ENCODE measurements at places on chromosomes 3 and 15. TPM values are rescaled to one million over a fixed set of nuclear protein-coding genes. Genes with fewer than 3 reads are reported as not detected.

DNA sequence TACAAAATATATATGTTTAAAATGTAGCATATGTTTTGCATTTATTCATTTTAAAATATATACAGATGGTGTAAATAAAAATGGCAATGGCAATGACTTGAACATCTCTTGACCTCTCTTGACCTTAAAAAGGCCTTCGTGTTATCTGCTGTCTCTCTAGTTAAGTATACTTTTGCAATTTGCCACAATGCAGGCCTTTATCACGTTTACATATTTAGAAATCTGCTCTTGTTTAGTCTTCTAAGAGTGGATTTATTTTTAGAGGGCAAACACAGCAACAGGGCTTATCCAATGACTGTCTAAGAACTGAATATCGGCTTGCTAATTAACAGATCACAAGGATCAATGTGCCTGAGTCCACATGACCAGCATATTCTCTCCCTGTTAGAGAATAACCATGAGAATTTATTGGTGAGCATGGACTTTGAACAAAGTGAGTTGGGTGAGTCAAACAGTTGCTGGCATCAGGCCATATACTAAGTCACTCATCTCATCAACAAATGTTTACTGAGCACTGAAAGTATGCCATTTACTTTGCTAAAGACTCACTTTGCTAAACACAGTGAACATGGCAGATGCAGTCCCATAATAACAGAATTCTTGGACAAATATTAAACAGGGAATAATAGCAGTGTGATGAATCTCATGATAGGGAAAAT lies 48.2 kb downstream of the MDFIC2 start:
- DNase-seq = peak; percentile 5

Gene TTLL13
- 0.20 TPM for polyA plus RNA-seq

Gene LSMEM2
- 0.33 TPM for polyA plus RNA-seq

DNA sequence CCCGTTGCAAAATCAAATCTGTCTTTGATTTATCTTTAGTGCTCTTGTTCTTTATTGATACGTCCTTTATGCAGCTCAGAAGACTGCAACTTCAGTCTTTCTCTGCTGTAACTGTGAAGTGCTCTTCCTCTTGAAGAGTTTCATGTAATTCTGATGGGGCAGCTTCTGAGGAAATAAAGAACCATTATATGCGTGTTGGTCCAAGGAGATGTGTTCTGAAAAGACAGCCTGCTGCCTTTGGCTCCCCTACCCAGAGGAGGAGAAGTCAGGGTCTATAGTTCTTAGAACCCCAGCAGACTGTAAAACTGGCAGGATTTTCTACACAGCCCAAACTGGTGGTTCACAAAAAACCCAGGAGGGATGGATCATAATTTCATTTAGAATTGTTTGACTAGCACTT lies 22.4 kb upstream of the ABHD10 start:
- no peak for DNase-seq

DNA sequence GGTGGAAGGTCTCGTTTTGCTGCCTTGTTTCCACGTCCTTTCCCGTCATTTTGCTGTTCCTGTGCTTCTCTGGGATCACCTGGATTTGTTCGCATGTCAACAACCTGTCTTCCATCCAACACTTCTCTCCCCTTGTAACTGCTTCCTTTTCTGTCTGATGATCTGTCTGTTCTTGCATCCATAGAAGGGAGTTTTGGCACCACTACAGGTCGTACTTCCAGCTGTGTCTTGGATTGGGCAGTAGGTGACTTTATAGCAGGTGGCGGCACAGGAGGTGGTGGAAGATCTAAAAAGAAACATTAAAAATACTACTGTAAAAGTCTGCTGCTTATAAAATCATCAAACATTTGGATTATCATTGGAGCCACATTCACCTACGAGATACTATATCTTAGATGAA lies 1161.0 kb downstream of the ROBO1 start:
- DNase-seq = no peak

Gene ARL6
- 19.7 TPM for polyA plus RNA-seq

DNA sequence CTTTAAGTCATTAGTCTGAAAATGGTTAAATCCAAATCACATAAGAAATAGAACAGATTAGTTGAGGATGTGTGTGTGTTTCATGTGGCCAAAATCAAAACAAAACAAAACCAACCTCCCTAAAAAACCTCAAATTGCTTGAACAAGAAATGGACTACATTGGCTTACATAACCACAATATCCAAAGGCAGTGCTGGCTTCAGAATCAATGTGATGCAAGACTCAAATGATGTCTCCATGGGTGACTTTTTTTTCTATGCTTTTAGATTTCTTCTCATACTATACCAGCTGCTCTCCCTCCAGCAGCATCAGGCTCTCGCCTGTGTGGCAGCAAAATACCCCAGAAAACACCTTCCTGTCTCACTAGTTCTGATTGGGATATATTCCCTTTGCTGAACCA lies 36.0 kb upstream of the CMTM8 start:
- DNase-seq = no peak

Gene LRRC3B
- polyA plus RNA-seq = 1.9 TPM

- no peak for DNase-seq
Observed at GRCh38 chr3:41673650-41674049, 288.3 kb downstream of the ULK4 start.

Gene CCDC54
- polyA plus RNA-seq = 0.11 TPM

- no peak for DNase-seq
Observed at GRCh38 chr3:120200493-120201235, 84.4 kb downstream of the GPR156 start.

Gene PPP1R14D
- polyA plus RNA-seq = 0.27 TPM

Gene SLC24A1
- polyA plus RNA-seq = 19.7 TPM

DNA sequence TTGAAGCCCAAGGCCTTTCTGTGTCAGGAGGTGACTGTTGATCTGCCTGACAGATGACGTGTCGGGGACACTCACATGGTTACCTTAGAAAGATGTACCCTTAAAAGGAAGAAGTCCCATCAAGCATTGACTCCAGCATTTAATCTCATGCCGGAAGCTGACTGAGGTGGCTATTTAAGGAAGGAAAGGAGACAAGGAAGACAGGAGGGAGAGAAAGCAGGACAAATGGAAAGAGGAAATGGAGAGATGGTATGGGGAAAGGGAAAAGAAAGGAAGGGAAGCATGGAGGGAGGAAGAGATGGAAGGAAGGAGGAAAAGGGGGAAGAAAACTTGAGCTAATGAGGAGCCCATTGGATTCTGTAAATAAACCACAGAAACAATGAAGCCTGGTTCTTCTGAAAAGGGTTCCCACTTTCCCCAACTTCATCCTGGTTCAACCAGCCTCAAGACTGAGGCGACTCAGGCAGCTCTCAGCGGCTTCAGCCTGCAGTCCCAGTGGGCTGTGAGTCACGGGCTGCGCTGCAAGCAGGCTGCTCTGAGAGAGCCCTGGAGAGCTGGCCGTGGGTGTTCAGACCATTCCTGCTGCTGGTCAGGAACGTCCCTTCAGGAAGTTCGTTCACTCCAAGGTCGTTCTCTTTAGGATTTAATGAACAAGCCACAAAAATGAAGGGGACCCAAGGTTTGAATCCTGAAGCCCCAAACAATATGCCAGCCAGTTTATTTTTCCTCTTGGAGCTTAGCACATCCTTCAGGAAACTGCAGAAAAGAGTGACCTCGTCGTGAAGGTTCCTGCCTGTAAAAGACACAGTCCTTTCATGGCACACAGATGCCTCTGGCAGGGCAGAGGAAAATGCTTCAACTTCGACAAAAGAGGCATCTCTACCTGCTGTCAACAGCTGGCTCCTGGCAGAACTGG lies 69.6 kb upstream of the THBS1 start:
- no peak for DNase-seq

GRCh38 chr3:122067588-122068240 lies 12.6 kb downstream of the CD86 start:
- DNase-seq = no peak

DNA sequence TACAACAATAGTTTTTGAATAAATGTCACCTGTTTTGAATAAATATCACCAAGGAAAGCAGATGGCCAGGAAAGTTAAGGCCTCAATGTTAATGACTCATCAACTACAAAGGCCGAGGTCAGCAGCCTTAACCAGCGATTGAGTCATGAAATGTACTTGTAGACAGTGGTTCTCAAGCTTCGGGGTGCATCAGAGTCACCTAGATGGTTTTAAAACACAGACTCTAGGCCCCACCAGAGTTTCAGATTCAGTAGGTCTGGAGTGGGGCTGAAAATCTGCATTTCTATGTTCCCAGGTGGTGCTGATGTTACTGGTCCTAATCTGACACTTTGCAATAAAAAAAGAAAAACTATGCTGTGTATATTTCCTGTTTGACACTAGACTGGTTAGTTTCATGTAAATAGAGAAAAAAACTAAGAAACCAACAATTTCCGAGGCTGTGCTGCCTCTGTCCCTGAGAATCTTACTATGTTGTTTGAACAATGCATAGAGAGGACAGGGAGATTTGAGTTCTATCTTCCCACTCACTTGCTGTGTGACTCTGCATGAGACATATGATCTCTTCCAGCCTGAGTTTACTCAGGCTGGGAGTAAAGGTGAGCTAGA lies 9.8 kb downstream of the RAB27A start:
- DNase-seq = no peak

DNA sequence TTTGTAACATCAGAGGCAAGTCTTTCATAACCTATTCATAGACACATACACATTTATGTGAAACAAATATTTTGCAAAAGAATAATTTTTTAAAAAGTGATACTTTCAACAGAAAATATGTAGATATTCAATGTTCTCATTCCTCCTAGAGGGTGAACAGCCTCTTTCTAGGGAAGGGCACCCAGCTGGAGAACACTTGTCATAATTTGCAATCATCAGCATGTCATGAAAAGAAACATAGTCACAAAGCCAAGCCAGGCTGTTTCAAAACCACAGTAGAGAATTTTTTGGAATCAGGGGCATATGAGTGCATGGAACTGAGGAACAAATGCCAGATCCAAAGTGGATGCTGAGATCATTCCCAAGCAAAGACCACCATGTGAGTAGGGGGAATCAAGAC lies 406.9 kb upstream of the ADAMTS9 start:
- no peak for DNase-seq

Gene SPCS1
- 148 TPM for polyA plus RNA-seq

DNA sequence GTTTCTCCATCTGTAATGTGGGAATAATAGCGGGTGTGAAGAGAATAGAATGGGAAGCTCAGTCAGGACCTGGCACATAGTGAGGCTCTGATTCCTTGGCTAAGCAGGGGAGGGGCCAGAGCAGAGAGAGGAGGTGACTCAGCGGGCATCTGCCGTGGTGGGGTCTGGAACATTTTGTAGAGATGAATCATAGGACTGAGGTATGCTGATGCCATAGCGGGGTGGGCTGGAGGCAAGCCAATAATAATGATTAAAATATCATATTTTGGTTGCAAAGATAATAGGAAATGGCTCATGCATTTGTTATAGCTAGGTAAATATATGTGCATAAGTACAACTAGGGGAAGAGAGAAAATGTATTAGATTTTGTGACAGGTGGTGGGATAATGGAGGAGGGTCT lies 11.2 kb downstream of the TGM4 start:
- no peak for DNase-seq

Gene TRNT1
- 37.5 TPM for polyA plus RNA-seq

GRCh38 chr3:16741890-16742289 lies 136.7 kb upstream of the DAZL start:
- DNase-seq = no peak

DNA sequence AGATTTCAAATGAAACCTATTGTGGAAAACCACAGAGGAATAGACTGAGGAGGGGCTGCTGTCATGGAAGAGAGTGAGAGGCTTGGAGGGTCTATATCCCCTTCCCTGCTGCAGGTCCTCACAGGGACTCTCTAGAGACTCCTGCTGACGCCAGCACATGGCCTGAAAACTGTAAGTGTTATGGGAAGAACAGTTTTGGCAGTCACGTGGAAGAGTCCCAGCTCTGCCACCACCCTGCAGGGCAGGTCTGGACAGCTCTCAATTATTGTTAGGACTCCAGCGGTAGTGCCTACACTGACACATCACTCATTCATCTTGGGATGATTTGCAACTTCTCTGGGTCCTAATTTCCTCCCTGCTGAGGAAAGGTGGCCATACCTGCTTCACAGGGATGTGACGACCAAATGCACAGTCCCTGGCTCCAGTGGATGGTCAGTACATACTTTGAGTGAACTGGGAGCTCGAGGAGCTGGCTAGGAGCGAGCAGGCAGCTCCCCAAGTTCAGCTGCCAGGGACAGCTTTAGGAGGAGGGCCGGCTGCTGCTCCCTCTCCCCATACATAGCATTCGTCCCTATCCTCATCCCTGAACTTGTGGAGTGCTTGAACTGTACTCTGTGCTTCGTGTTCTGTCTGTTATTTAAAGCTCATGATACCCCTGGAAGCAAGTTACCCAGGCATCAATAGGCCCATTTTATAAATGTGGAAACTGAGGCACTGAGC lies 49.2 kb downstream of the CTXND1 start:
- no peak for DNase-seq

DNA sequence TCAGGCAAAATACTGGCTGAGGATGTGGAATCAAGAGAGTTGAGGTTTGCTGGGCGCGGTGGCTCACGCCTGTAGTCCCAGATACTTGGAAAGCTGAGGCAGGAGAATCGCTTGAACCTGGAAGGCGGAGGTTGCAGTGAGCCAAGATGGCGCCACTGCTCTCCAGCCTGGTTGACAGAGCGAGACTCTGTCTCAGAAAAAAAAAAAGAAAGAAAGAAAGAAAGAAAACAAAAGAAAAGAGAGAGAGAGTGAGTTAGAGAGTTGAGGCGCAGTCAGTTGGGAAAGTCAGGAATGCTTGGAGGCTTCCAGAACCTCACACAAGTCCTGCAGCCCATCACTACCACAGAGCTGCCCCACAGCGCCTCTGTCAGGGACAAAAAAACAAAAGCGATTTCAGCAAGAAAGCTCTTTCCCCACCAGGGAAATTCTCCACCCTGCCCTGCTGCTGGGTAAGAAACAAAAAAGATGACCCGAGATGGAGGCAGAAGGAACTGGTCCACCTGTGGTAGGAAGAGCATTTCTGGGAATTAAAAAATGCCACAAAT lies 13.8 kb downstream of the HDC start:
- no peak for DNase-seq

Gene FRMD5
- 1.6 TPM for polyA plus RNA-seq

DNA sequence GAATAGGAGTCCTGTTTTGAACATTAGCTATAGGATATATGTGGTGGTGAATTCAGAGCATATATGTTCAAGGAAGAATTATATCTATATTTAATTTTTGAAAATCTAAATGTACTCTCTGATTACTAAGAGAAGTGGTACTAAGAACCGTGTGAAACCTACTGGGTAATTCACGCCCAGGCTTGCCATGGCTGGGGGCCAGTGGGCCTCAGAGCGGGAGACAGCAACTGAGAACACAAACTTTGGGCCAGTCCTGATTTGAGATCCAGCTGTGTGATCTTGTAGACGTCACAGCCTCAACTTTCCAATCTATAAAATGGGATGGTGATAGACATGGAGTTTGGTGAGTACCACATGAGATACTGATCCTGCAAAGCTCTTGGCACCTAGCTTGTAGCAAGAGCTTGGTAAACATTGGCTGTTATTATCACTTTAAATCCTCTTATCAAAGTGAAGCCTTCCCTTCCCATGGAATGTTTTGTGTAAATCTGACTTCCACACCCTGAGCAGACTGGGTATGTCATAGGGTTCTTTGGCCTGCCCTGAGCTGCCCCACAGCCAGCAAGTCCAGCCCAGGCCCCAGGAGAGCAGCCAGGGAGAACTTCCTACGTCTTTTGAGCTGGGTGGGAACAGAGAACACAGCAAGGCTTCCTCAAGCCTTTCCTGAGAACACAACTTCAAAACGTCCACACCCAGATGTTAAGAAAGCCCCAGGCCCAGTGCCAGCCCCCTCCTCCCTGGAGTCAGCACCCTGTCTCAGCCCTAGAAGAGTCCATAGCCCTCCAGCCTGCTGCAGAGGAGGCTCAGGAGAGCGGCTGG lies 8.2 kb upstream of the PAQR5 start:
- DNase-seq = no peak

GRCh38 chr3:141457624-141458236 lies 29.1 kb upstream of the RASA2 start:
- DNase-seq = no peak

Gene ROBO2
- polyA plus RNA-seq = 95.6 TPM

Gene GRIP2
- 1.2 TPM for polyA plus RNA-seq

Gene TMED3
- 59.7 TPM for polyA plus RNA-seq

Gene CLDN11
- polyA plus RNA-seq = 241 TPM

Gene GATM
- polyA plus RNA-seq = 255 TPM

Measured in renal cortex interstitium (tissue), 15 donors.